Right forelimb (tissue), 1 donor: ENCODE measurements at places on chromosomes 1 and 21.

- no peak for DNase-seq
Observed at GRCh38 chr1:208053661-208054060, 142.7 kb upstream of the CD34 start.

DNA sequence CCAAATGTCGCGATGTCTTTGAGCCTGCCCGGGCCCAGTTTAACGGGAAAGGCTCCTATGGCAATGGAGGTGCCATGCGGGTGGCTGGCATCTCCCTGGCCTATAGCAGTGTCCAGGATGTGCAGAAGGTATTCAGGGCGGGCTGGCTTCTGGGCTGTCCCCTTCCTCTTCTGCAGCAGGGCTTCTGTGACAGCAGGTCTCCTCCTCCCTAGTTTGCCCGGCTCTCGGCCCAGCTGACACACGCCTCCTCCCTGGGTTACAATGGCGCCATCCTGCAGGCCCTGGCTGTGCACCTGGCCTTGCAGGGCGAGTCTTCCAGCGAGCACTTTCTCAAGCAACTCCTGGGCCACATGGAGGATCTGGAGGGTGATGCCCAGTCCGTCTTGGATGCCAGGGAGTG is 3.0 kb downstream of the ADPRS start:
- DNase-seq: no peak

- DNase-seq: no peak
Observed at GRCh38 chr1:9853249-9853595, 29.5 kb upstream of the CLSTN1 start.

GRCh38 chr1:38045401-38046332 is 926 bp downstream of the POU3F1 start:
- no peak for DNase-seq

DNA sequence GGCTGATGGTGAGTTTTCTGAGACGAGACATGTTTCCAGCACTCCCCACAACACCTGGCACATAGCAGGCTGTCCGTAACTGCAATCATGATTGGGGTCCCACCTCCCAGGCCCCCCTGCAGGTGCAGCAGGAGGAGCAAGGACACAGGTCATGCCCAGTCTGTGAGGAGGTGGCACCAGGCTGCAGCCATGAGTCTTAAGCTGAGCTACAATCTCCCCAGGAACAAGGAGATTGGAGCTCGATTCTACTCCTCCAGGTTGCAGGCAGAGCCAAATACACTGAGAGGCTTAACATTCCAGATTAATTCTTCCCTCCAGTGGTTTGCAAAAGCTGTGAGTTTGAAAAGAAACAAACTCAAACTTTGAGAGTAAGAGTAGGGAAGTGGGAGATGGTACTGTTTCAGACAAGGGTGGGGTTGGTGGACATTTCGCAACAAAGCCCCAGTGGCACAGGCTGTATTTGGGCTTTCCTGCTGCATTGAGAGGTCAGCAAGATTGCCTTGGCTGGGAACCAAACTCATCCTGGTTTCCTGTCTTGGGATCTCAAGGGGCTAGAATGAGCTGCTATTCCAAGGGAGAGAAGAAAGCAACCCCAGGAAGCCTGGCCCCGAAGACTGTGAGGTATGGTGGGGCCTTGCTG is 64.8 kb upstream of the GALNT2 start:
- DNase-seq: peak; percentile 52

GRCh38 chr1:170864238-170864637 is 71.1 kb upstream of the MROH9 start:
- peak; percentile 66 for DNase-seq

DNA sequence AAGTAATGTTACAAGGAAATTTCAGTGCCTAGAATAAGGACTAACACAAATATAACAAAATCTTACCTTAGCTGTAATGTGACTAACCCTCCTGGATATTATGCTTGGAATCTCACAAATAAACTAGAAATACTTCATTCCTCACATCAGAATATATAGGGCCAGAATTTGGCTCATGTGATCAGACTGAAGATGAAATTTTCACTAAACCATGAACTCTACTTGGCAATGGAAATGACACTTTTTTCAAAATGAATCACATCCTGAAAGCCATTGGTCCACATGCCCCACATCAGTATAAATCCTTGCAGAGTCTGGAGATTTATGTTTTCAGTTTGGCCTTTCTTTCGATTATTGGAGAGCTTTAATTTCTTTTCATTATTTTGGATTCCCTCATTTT is 227.8 kb downstream of the NRIP1 start:
- DNase-seq: no peak

DNA sequence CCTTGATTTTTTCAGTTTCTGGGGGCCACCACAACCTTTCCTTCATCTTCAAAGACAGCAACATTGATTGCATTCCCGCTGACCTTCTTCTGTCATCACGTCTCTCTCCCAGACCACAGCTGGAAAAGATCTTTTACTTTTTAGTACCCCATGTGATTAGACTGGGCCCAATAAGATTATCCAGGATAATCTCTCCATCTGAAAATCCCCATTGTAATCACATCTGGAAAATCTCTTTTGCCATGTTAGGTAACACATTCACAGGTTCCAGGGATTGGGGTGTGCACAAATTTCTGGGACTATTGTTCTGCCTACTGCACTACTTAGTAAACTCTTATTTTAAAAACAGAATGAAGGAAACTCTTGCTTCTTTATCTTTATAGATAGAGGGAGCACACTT is 47.1 kb upstream of the INSL5 start:
- no peak for DNase-seq

DNA sequence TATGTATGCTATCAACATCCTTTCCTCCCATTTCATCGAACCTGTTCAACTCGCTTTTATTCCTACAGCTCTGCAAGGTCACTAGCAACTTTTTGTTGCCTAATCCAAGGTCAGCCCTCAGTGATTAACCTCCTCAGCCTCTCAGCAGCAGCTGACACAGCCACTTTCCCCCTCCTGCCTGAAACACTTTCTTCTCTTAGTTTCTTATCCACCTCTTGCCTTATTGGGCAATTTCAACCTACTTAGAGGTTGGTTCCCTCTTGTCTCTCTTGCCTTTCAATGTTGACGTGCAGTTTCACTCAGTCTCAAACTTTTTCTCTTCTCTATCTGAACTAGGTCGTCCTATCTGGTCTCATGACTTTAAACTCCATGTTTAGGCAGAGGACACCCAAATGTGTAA is 156.3 kb downstream of the C1orf94 start:
- no peak for DNase-seq

DNA sequence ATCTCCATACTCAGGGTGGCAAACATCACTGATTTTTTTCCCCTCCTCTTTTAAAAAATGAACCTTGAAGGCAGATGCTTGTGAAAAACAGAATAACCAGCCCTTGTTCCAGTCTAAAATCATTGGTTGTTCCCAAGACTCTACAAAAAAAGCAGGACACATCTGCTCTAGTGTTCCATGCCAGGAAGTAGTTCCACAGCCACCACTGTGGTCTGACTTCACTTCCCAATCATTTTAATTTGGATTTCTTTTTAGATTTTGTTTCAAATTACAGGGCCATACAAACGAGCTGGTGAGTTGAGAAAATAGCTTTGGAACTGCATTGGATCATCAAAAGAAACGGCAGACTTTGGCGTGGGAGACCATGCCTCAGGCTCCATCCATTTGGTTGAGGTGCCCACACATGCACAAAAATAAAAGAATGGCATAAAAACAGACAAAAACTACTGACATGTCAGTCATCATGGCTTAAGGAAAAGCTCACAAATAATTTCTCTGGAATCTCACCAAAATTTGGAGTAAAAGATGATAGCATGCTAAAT is 210.0 kb downstream of the GABPA start:
- no peak for DNase-seq

DNA sequence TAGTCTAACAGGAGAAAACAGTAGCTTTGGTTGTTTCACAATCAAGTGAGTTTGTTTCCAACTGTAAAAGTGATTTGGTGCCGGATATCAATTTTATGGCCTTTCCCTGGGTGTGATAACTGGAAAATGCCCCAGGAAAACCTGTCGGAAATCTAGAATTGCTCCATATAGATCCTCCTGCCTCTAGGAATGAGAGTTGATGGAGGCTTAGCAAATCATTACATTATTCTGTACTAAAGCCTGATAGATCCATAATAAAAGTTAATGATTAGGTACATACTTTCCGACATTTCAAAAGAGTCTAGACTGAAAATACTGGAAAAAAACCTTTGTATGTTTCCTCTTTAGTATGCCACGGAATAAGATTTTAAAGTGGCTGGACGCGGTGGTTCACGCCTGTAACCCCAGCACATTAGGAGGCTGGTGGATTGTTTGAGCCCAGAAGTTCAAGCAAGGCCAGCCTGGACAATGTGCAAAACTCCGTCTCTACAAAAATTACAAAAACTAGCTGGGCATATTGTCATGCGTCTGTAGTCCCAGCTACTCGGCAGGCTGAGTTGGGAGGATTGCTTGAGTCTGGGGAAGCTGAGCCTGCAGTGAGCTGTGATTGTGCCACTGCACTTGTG is 70.0 kb upstream of the SLC45A1 start:
- DNase-seq: no peak

DNA sequence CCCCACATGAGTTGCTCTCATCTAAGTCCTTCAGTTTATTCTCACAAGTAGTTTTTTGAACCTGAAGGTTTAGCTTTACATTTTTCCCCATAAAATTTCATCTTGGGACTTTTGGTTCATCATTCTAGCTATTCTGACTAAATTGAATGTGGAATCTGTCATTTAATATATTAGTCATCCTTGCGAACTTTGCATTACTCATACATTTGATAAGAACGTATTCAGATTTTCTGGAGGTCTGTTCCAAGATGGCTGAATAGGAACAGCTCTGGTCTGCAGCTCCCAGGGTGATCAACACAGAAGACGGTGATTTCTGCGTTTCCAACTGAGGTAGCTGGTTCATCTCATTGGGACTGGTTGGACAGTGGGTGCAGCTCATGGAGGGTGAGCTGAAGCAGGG is 59.8 kb upstream of the CSF1 start:
- DNase-seq: no peak

- no peak for DNase-seq
Observed at GRCh38 chr1:183597656-183598347, 7.5 kb upstream of the NCF2 start.

DNA sequence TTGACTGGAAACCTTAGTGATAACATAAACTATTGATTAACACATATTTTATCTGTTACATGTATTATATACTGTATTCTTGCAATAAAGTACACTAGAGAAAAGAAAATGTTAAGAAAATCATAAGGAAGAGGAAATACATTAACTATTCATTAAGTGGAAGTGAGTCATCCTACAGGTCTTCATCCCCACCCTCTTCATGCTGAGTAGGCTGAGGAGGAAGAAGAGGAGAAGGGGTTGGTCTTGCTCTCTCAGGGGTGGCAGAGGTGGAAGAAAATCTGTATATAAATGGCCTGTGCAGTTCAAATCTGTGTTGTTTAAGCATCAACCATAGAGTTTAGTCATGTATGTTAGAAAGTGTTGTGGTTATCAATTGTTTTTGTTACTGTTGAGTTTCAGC is 66.1 kb upstream of the CHODL start:
- DNase-seq: no peak

DNA sequence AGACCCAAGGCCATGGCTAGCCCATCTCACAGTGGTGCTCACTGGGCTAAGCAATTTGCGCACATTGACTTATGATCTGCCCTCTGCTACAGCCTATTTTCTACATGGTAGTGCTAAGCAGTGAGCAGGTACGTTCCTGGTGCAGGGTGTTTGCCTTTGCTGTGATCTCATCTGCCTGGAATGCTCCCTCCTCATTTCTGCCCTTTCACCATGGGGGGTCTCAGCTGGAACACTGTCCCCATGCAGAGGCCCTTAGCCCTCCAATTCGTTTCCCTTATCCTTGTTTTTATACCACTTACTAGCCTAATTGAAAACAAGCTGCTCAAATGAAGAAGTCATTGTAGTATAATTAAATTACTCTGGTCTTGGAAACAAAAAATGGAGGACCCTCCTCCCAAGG is 2.0 kb upstream of the B3GALT5 start:
- DNase-seq: no peak
